Adrenal gland (tissue), 19 donors: ENCODE measurements at places on chromosomes 1 and 21. TPM values are rescaled to one million over a fixed set of nuclear protein-coding genes. Genes with fewer than 3 reads are reported as not detected.

The PCP4 gene
- 35.8 TPM for total RNA-seq

DNA sequence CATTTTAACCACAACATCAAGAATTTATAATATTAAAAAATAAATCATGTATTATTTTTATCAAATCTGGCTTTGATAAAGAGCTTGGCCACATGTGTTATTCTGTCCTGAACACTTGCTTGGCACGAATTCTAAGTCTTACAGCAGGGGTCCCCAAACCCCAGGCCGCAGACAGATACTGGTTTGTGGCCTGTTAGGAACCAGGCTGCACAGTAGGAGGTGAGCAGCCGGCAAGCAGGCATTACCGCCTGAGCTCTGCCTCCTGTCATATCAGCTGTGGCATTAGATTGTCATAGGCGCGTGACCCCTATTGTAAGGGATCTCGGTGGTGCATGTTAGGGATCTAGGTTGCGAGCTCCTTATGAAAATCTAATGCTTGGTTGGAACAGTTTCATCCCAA is 127.6 kb upstream of the IVNS1ABP start:
- no peaks in the 10 kb centered on the region for H3K27me3 ChIP-seq
- H3K27ac ChIP-seq: no peak overlapping the region
- DNase-seq: no peak
- H3K36me3 ChIP-seq: no peaks in the 10 kb centered on the region
- H3K4me3 ChIP-seq: no peak overlapping the region
- no peaks in the 10 kb centered on the region for H3K4me1 ChIP-seq

DNA sequence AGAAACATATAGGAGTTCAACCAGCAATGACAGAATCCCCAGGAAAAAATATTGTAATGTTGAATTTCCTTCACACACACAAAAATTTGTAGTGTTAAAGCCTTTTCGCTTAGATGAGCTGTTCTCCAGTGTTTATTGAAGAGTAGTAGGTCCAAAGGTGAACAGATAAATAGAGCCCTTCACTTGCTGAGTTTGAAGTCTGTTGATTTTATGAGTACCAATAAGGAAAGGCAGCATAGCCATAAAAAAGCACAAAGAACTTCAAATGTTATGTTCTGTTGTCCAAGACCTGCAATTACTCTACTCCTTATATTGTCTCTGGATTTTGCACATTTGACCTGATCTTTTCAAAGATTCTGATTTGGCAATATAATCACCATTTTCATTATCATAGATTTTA is 362.7 kb upstream of the B3GALT2 start:
- H3K36me3 ChIP-seq: no peaks in the 10 kb centered on the region
- H3K27me3 ChIP-seq: no peaks in the 10 kb centered on the region
- no peak for DNase-seq
- no peak overlapping the region for H3K4me3 ChIP-seq
- H3K27ac ChIP-seq: no peak overlapping the region

GRCh38 chr21:25809013-25809412 is 74.2 kb downstream of the GABPA start:
- H3K27me3 ChIP-seq: no peaks in the 10 kb centered on the region
- no peak overlapping the region for H3K4me3 ChIP-seq
- no peak for DNase-seq

DNA sequence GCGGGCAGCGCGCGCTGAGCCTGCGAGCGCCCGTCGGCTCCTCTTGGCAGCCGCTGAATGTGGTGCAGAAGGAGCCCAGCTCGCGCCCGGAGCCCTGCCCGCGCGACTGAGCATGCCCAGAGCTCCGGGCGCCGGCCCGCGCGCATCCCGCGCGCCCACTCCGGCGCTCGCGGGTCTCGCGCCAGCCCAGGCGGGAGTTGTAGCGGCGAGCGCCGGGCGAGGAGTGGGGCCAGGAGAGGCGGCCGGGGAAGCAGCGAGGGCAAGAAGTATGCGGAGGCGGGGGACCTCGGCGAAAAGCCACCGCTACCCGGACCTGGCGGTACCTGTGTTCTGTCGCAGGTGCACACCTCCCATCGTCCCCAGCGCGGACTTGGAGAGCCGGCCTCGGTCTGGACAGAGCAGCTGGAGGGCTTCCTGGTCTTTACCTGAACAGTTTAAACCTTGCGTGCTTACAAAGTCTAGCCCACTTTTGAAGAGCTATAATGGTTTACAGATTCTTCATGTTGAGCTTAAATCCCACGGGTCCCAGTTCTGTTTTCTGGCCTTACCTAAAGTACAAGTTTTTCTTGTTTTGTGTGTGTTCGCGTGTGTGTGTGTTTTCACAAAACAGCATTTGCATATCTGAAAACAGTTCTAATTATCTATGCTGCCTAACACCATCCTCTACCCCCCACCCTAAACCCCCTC is at the start of gene DDAH1:
DDAH1 (minus strand) TSS at position 61 of the 687 bp plus-strand sequence. CDS start 114 bp downstream, outside the sequence.
- peak within 1 kb of the TSS; percentile 9 for H3K4me3 ChIP-seq
- no peaks in the 10 kb centered on the region for H3K27me3 ChIP-seq

- no peaks in the 10 kb centered on the region for H3K27me3 ChIP-seq
- H3K4me3 ChIP-seq: no peak overlapping the region
- H3K4me1 ChIP-seq: no peaks in the 10 kb centered on the region
Measured at GRCh38 chr1:89952605-89953130, 42.2 kb upstream of the ZNF326 start.

- no peak for DNase-seq
- no peak overlapping the region for H3K27ac ChIP-seq
- H3K36me3 ChIP-seq: no peaks in the 10 kb centered on the region
- H3K4me1 ChIP-seq: no peaks in the 10 kb centered on the region
- H3K27me3 ChIP-seq: no peaks in the 10 kb centered on the region
- H3K4me3 ChIP-seq: no peak overlapping the region
Measured at GRCh38 chr1:41456847-41457540, 27.5 kb downstream of the EDN2 start.

DNA sequence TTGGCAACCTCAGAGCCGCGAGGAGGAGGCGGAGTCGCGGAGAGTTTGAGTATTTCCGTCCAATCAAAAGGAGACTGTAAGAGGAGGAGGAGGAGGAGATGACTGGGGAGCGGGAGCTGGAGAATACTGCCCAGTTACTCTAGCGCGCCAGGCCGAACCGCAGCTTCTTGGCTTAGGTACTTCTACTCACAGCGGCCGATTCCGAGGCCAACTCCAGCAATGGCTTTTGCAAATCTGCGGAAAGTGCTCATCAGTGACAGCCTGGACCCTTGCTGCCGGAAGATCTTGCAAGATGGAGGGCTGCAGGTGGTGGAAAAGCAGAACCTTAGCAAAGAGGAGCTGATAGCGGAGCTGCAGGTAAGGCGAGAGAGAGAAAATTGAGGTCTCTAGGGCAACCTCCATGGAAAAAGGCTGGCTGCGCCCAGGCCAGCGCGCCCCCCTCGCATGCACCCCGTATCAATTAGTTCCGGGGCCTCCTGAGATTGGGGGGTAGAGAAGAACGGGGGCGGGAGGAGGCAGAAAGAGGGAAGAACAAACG is at the start of gene PHGDH:
PHGDH (plus strand) TSS at position 131 of the 538 bp plus-strand sequence; CDS start at position 220, 89 bp downstream.
- peak within 1 kb of the TSS; percentile 47 for H3K27ac ChIP-seq
- H3K4me1 ChIP-seq: peaks cover 15% of the 10 kb centered on the region
- no peak within 1 kb of the TSS for H3K4me3 ChIP-seq
- peaks cover 14% of the 10 kb centered on the region for H3K27me3 ChIP-seq
- H3K36me3 ChIP-seq: no peaks in the 10 kb centered on the region

DNA sequence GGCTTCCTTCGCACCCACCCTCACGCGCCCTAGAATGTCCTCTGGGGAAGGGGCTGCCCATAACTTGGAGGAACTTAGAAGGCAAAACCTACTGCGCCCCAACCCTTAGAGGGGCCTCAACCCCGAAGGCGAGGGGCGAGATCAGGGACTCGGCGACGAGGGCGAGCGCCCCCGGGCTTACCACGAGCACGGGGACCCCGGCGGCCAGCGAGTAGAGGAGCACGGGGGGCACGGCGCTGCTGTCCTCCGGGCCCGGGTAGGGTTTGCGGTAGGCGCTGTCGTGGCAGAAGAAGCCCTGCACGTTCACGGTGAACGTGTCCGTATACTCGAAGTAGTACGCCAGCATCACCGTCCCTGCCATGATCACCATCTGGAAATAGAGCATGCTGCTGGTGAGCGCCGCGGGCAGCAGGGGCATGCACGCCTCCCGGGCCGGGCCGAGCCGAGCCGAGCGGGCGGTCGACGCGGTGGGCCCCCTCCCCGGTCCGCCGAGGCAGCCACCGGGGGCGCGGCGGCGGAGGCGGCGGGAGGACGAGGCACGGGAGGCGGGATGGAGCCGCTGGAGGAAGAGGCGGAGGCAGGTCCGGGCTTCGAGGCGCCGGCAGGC is 304 bp downstream of the PLPPR5 start:
- DNase-seq: no peak
- no peak overlapping the region for H3K27ac ChIP-seq
- peaks cover 26% of the 10 kb centered on the region for H3K27me3 ChIP-seq
